Trophoblast cell (in vitro differentiated cells and primary cell): ENCODE measurements at places on chromosomes 12 and 14.

GRCh38 chr14:104968153-104968527, 10.0 kb downstream of the AHNAK2 start:
- H3K27ac ChIP-seq = no peak overlapping the region
- H3K36me3 ChIP-seq = no peaks in the 10 kb centered on the region
- DNase-seq = peak; percentile 24
- H3K4me3 ChIP-seq = no peak overlapping the region

DNA sequence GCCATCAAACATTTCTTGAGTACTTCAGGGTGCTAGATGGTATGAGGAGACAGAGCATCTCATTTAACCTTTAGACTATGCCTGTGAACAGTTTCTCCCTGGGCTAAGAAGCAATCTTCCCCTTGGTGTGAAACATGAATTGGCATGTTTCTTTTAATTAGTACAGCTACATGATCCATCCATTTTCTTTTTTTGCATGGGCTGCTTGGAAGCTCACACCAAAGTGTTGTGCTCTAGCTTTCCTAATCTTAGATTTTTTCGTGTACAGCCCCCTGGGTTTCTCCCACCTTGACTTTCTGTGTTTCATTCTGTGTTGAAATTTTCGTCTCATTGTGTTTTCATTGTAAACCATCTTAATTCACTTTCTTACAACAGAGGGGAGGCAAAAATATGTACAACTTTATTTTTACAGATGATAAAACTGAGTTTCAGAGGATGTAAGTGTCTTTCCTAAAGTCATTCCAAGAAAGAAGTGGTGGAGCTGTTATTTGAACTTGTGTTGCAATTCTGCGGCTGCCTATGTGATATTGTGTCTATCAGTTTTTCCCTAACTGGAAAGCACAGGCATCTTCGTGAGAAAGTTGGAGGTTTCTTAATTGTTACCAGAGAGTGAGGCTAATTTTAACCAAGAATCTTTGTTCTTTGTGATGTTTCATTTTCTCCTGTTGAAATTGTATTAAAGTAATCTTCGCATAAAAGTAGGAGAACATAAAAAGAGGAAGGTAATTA, 64.5 kb downstream of the DAAM1 start:
- no peaks in the 10 kb centered on the region for H3K36me3 ChIP-seq
- H3K4me1 ChIP-seq = peaks cover 9% of the 10 kb centered on the region
- H3K4me3 ChIP-seq = no peak overlapping the region
- H3K27me3 ChIP-seq = no peaks in the 10 kb centered on the region
- H3K27ac ChIP-seq = no peak overlapping the region

DNA sequence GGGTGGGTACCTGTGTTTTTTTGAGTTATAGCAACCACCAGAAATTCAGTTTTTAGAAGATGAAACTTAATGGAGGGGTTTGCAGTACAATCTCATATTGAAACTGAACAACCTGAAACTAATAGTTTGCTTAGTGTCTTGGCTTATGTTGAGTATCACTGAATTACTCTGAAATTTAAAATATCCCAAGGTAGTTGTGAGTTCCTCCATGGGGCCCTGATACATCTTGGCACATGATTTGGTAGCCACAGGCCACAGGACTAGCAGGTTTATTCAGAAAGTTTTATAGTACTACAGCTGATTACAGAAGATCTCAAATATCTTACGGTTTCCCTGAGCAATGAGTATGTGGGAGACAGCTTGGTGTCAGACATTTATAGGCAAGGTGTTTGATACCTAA, 10.4 kb downstream of the PTGES3 start:
- H3K36me3 ChIP-seq = peaks cover 29% of the 10 kb centered on the region
- no peaks in the 10 kb centered on the region for H3K4me1 ChIP-seq
- no peak overlapping the region for H3K27ac ChIP-seq
- no peaks in the 10 kb centered on the region for H3K27me3 ChIP-seq
- no peak for DNase-seq

DNA sequence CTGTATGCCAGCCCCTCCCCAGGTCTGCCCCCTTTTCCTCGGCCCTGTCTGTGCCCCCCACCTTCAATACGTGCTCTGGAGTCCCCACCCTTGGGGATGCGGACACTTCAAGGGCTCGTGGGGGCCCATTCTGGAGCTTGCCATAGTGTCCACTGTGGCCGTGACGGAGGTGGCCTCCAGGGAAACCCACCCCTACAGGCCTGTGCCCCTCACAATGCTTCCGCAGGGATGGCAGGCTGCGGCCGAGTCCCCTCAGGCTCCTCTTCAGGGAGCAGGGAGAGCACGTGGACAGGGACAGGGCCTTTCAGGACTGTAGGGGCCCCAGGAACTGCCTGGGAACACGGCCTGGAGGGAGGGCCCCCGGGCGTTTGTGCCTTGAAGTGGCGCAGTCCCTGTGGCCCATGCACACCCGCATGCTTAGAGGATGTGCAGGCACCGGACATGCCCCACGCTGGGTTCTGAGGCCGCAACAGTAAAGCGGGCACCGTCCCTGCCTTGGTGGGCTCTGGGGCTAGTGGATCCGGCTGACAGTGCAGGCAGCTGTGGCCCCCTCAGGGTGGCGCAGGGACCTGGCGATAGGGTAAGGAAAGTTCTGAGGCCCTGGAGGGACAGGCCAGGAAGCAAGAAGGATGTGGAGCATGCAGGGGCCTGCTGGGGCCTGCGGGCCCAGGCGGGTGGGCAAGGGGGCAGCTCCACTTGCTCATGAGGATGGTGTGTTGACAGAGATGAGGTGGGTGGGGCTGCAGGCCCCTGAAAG, 209.0 kb upstream of the RTL1 start:
- no peak overlapping the region for H3K27ac ChIP-seq
- no peaks in the 10 kb centered on the region for H3K36me3 ChIP-seq
- H3K4me1 ChIP-seq = no peaks in the 10 kb centered on the region
- no peak overlapping the region for H3K4me3 ChIP-seq
- DNase-seq = no peak
- H3K27me3 ChIP-seq = no peaks in the 10 kb centered on the region

DNA sequence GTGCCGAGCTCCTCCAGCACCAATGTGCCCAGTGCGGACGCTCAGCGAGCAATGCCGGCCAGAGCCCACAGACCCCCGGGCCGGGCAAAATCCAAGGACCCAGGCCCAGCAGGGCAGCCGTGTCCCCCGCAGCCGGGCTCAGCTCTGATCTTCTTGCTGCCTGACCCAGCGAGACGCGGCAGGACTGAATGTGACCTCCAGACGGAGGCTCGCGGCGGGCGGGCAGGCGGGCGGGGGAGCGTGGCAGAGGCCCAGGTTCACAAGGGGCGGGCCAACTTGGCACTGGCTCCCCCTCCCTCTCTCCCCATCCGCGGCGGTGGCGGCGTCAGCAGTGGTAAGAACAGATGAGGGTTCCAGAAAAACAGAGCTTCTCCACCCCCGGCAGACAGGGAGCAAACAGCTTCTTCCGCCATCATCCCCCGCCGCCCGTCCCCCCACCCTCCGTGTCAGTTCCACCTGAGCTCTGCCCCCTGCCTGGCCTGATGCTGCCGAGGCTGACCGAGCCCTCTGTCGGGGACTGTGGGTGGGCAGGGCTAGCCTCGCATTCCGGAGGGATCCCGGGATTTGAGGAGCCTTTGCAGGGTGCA, 94.3 kb downstream of the RFLNA start:
- peaks cover 24% of the 10 kb centered on the region for H3K36me3 ChIP-seq
- peaks cover 56% of the 10 kb centered on the region for H3K4me1 ChIP-seq
- peak overlapping the region; percentile 72 for H3K4me3 ChIP-seq
- H3K27me3 ChIP-seq = no peaks in the 10 kb centered on the region
- H3K27ac ChIP-seq = peak overlapping the region; percentile 88

DNA sequence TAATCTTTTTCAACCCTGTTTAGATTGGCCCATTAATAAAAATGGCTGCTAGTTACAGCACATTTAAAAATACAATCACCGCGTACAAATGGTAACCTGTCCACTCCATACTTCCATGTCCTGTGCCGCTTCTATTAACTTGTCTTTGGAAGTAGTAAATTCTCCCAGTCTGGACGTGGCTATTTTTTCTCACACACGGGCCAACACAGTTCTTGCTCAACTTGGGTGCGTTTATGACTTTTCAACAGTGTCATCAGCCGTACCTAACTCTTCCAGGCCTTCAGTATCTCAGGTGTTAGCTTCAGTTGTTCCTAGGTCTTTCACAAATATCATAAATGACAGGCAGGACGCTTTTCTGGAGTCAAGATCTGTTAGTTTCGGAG, 475 bp upstream of the PCNX1 start:
- H3K4me3 ChIP-seq = peak overlapping the region; percentile 97
- H3K27me3 ChIP-seq = no peaks in the 10 kb centered on the region
- H3K27ac ChIP-seq = peak overlapping the region; percentile 51
- H3K36me3 ChIP-seq = no peaks in the 10 kb centered on the region

- H3K27ac ChIP-seq = no peak overlapping the region
- no peaks in the 10 kb centered on the region for H3K27me3 ChIP-seq
- no peaks in the 10 kb centered on the region for H3K4me1 ChIP-seq
- H3K36me3 ChIP-seq = peaks cover 17% of the 10 kb centered on the region
- H3K4me3 ChIP-seq = no peak overlapping the region
Measured at GRCh38 chr14:69115407-69116185, 37.3 kb downstream of the DCAF5 start.

GRCh38 chr12:100995771-100996170, 201.2 kb downstream of the ANO4 start:
- H3K27ac ChIP-seq = no peak overlapping the region
- no peak for DNase-seq
- peaks cover 3% of the 10 kb centered on the region for H3K4me1 ChIP-seq
- no peak overlapping the region for H3K4me3 ChIP-seq
- H3K27me3 ChIP-seq = no peaks in the 10 kb centered on the region

DNA sequence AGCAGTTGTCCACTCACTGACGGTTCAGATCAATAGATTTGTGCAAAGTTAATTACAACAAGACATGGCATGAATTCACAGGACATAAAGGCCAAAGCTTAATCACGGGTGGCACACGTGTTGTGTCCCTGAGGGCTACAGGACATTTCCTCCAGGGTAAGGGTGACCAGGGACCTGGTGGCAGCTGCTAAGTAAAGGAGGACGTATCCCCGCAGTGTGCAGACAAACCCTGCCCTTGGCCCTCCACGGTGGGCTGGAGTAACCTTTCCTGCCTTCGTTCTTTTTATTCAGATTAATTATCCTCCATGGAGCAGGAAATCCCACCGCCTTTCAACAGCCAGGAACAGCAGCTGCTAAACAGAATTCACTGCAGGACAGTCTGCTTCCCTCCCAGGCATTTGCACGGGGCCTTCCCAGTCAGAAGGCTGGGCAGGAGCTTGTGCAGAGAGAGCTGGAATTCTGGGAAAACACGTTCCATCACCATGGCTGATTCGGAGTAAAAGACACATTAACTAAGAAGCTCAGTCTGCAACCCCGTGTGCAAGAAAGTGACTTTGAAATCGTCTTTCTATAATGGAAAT, 289.9 kb upstream of the SFSWAP start:
- no peaks in the 10 kb centered on the region for H3K36me3 ChIP-seq
- H3K4me3 ChIP-seq = no peak overlapping the region
- H3K27me3 ChIP-seq = no peaks in the 10 kb centered on the region
- H3K4me1 ChIP-seq = no peaks in the 10 kb centered on the region
- H3K27ac ChIP-seq = no peak overlapping the region
- no peak for DNase-seq

DNA sequence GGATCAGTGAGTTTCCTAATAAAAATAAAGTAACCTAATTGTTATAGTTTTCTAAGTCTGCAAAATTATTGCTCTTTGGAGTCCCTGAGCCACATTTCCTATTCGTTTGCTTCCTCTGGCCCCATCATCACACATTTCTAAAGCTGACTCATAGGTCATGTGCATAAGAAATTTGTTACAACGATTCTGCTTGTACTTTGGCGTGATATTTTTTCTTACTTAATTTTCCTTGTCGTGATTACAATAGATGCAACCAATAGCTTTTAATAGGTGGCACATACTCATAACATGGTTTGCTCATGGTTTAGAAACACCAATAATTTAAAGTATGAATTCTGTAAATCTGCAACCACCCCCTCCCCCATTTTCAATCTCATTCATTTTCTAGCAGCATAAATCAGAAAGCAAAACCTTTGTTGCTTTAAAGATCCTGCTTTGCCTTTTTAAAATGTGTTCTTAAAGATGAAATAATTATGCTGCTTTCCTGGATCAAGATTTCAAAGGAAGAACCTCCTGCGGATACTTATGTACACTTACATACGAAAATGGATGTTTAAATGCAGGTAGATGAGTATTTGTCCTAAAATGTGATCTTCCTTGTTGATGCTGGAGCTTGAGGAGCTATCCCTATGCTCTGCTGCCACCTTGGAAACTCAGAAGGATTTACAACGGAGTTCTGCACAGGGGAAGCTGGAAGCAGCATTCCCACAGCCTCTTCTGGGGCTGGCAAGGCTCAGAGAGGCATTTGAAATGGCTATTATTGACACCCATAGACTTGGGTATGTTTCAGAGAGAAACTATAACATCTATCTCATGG, 1.7 kb upstream of the FLRT2 start:
- no peak overlapping the region for H3K27ac ChIP-seq
- peaks cover 8% of the 10 kb centered on the region for H3K4me1 ChIP-seq
- no peak for DNase-seq
- H3K36me3 ChIP-seq = no peaks in the 10 kb centered on the region

DNA sequence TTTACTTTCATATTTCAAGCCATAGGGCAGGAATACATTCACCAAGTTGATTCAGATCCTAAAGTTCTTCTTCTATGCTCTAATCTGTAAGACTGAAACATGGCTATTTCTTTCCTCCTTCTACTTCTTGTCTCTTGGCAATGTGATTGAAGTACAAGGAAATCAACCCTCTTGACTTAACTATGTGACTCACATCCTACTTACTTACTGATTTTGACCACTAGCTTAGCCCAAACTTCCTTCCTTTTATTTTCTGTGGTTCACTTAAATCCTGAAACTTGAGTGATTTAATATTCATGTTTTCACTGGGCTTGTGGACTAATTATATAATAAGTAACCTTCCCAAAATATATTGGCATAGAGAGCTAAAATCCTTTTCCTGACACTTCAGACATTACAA, 111.2 kb upstream of the NOVA1 start:
- DNase-seq = no peak
- H3K4me1 ChIP-seq = no peaks in the 10 kb centered on the region
- no peaks in the 10 kb centered on the region for H3K27me3 ChIP-seq

DNA sequence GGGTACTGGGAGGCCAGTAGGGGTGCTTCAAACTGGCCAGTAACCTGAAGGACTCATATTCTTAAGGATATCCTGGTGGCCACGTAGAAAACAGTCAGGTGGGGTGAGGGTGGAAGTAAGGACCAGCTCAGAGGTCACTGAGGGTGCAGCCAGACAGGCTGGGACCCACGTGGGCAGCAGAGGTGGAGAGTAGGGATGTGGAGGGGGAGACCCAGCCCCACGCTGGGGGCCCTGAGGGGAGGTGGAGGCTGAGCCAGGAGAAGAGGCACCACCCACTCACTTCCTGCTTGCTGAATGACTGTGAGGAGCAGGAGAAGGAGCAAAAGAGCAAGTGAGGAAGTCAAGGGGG, 12.6 kb upstream of the SERPINA3 start:
- no peak overlapping the region for H3K4me3 ChIP-seq
- H3K4me1 ChIP-seq = peaks cover 25% of the 10 kb centered on the region
- H3K36me3 ChIP-seq = no peaks in the 10 kb centered on the region
- H3K27me3 ChIP-seq = no peaks in the 10 kb centered on the region

GRCh38 chr12:54306925-54307741, 6.3 kb upstream of the NFE2 start:
- peaks cover 5% of the 10 kb centered on the region for H3K4me1 ChIP-seq
- no peaks in the 10 kb centered on the region for H3K36me3 ChIP-seq
- H3K27ac ChIP-seq = no peak overlapping the region
- H3K4me3 ChIP-seq = no peak overlapping the region
- no peaks in the 10 kb centered on the region for H3K27me3 ChIP-seq

- no peak overlapping the region for H3K27ac ChIP-seq
- peaks cover 3% of the 10 kb centered on the region for H3K4me1 ChIP-seq
- H3K4me3 ChIP-seq = no peak overlapping the region
Measured at GRCh38 chr12:3685830-3686229, 67.1 kb downstream of the CRACR2A start.
